CD4-positive, alpha-beta T cell treated with Interleukin-6 for 4 hours (primary cell): ENCODE measurements at places on chromosomes 5 and 9.

DNA sequence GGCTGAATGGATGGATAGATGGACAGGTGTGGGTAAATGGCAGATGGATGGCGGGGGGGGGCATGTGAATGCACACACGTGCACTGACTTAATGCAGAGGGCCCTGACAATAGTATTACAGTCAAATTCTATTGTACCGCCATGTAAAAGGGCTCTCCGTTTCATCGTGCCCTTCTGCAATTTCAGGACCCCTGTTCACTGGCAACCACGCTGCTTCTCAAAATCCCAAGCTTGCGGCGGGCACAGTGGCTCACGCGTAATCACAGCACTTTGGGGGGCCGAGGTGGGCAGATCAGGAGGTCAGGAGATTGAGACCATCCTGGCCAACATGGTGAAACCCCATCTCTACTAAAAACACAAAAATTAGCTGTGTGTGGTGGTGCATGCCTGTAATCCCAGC lies 211.4 kb downstream of the BNC2 start:
- DNase-seq = no peak

DNA sequence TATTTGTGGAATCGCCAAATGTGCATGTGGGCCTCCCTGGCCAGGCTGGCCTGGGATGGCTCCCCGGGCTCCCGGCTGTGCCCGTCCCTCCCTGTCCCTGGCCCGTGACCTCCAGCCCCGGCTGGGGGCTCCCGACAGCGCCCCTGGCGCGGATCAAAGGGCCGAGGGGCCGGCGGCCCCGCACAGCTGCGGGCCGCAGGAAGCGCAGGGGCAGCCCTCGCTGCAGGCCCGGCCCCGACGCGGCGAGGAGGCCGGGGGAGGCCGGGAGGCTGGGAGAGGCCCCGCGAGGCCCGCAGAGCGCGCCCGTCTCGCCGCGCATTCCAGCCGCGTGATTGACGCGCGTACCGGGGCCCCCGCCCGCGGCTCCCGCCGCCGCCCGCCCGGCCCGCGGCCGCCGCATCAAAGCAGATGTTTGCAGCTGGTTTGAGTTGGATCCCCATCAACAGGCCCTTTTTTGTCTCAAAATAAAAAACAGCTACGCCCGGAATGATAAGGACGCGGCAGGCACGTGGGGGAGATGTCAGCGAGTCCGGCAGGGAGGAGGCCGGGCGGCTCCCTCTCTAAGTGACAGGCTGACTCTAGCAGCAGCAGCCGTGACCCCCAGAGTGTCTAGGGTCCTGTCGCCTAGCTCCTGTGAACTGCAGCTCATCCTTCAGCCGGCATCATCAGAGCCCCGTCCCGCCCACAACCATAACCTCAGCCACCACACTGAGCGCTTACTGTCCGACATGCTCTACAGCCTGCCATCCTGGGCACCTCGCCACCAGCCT lies 69.4 kb downstream of the LMX1B start:
- DNase-seq = no peak

- DNase-seq = no peak
Measured at GRCh38 chr5:149030392-149030791, 32.5 kb downstream of the SH3TC2 start.

- DNase-seq = no peak
Measured at GRCh38 chr5:1068895-1069719, 42.8 kb downstream of the SLC12A7 start.

DNA sequence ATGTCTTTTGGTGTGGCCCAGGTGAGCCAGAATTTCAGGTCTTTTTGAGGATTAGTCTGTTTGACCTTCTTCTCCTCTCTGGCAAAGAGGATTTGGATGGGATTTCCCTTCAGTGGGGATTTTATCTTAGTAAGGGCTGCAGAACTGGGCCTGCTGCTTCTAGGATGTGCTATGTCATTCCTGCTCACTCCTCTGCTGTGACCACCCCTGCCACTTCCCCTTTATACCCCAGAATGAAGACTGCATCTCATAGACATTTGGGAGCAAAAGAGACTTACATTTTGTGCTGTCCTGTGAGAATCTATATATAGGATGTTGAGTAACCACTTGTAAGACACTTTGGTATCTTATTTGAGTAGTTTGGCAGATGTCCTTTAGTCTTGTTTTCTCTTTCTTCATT lies 76.2 kb downstream of the ARHGAP26 start:
- DNase-seq = no peak

DNA sequence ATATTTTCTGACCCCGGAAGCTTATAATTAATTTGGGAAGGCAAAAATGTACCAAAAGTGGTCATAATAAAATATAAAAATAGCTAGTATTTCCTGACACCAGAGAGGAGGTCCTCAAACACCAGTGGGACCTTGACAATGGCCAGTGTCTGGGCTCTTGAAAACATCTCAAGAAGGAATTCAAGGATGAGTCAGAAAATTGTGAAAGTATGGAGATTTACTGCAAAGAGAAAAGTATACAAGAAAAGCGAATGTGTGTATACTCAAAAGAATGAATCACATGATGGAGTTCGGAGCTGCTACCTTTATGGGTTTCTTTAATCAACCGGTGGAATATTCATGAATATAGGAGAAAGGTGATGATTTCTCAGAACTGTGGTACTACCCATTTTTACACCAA lies 1709.0 kb upstream of the WWC1 start:
- no peak for DNase-seq

DNA sequence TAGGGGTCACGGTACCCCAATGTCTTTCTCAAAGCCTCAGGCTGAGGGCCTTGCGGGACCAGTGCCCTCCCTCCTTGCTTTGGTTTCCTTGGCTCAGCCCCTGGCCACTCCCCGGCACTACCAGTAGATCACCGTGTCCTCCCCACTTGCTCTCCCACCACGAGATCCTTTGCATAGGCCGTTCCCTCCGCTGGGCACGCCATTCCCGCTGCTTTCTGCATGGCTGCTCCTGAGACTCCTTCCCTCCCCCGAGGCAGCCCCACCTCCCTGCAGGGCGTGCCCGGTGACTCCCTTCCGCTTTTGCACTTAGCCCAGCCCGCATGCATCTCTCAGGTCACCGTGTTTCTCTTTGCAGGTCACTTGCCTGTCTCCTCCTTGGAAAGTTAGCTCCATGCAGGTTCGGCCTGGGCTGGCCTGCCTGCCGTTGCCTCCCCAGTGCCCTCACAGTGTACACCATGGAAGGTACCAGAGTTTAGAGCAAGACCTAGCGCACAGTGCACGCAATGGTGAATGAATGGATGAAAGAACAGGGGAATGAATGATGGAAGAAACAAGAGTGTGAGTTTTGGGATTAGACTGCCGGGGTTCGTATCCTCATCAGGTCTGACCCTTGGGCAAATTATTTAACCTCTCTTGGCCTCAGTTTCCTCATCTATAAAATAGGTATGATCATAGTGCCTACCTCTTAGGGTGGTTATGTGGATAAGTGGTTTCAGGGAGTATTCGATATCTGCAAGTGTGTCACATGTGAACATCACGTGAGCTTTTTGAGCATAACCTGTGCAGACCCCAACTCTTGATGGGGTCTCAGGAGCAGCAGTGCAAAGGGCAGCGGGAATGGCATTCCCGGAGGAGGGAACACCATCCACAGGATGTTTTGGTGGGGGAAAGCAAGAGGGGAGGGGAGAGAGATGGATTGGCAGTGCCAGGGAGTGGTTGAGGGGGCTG lies 214.3 kb downstream of the C9orf50 start:
- DNase-seq = no peak

GRCh38 chr5:157485811-157486210 lies 25.8 kb downstream of the NIPAL4 start:
- DNase-seq = no peak

DNA sequence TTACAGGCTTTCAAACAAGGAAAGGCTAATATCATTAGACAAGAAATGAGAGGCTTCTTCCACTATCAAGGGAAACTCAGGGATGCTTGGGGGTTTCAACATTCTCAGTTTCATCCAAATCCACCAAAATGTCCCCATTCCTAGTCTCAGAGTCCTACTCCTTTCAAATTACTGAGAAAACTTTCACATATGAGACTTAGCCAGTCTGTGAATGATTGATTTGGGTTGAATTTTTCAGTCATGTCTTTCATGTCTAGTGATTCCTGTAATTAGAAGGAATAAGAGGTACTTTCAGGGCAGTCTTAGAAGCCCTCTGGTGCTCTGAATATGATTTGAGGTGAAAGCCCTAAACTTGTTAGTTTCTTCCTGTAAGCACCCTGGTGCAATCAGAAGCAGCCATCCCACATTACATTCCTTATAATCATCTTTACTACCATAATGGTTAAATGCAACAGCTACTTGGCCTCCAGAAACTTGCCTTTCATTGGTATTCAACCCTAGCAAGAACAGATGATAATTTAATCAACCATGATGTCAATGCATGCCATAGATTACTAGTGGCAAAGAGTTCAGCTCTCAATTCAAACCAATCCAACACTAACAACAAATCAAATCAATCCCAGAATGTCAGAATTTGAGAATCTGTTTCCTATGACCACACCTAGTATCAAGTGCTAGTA lies 50.7 kb upstream of the RIC1 start:
- no peak for DNase-seq

- no peak for DNase-seq
Measured at GRCh38 chr9:109733690-109734089, 46.3 kb upstream of the PALM2AKAP2 start.

GRCh38 chr5:80116465-80116864 lies 81.3 kb downstream of the THBS4 start:
- no peak for DNase-seq

GRCh38 chr5:38783011-38783561 lies 62.7 kb upstream of the OSMR start:
- DNase-seq = no peak

DNA sequence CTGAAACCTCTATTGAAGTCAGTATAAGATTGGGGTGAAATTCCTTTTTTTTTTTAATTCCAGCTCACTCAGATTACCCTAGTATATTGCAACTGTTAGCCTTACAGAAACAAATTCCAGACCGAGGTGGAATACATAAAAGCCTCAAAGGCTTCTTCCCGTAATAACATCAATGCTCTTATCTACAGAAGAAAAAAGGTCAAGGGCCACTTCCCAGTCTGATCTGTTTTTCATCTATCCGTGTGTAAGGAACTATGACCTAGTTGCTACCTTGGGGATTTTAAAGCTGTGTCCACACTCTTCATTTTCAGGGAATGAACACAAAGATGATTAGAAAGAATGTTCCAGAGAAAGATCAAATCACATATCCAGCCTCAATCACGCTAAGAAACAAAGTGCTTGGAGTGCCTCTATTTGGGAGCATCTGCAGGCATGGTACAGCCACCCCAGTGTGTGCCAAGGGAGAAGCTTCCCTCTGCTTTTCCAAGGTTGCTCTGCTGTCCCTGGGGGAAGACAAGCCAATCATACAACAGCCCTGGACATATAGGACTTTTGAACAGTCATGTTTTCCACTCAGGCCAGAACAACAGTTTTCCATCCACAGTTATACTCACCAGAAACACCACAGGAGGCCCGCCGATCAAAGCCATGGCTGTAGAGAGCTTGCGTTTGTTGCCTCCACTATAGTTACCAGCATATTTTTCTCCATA lies 23.5 kb downstream of the NIPSNAP3B start:
- DNase-seq = no peak

GRCh38 chr9:14433351-14434157 lies 119.6 kb upstream of the NFIB start:
- no peak for DNase-seq

DNA sequence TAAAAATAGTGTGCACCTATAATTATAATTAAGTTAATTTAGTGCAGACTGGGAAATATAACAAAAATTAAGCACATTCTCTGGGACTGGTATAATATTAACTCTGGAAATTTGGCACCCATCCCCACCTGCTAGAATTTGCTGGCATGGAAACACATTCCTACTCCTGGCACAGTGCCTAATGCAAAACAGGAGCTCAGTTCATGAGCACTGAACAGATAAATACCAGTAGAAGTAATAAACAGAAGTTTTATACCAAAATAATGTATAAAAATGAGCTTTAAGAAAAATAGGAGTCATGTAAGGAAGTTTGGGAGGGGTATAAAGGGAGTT lies 23.7 kb upstream of the NPR3 start:
- DNase-seq = no peak

DNA sequence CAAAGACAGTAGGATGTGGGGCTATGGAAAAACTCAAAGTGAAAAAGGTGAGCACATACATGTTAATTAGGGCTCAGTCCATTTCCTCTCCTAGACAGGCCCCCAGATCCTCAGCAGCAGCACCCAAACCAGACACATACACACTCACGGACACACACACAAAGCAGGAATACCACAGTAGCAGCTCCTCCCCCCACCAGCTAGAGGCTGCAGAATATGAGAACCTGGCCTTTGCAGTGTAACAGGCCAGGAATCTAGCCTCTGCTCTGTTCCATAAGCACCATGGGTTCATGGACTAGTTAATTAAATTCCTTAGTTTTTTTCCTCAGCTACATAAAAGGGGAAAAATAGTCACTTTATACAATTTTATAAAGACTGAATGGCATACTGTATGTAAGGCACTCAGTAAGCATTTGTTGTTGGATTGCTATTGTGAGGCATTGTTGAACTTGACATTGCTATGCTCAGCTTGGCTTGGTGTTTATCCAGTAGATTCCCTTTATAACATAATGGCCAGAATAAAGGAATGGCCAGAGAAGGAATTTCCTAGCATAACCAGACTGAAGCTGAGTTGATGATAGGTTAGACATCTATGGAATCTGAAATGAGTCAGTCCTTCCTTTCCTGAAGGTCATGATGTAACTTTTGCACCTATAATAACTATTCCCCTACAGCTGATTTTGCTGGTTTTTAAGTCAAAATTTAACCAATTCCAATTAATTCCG lies 186.8 kb downstream of the SEMA5A start:
- DNase-seq = no peak

- DNase-seq = no peak
Measured at GRCh38 chr5:135454946-135455345, 2.8 kb upstream of the TIFAB start.
